Renal cortex interstitium (tissue), 15 donors: ENCODE measurements at places on chromosomes 6 and 20. TPM values are rescaled to one million over a fixed set of nuclear protein-coding genes. Genes with fewer than 3 reads are reported as not detected.

The SLC26A8 gene
- 0.27 TPM for polyA plus RNA-seq

The ADGRF5 gene
- 24.9 TPM for polyA plus RNA-seq

The EYA2 gene
- polyA plus RNA-seq, result 0.56 TPM

The KHDC1L gene
- not detected for polyA plus RNA-seq

The TRAPPC3L gene
- polyA plus RNA-seq, result 0.30 TPM

The SLPI gene
- 0.34 TPM for polyA plus RNA-seq

The PGC gene
- not detected for polyA plus RNA-seq

The TSHZ2 gene
- polyA plus RNA-seq, result 15.9 TPM

The LBP gene
- polyA plus RNA-seq, result not detected

The EBF4 gene
- polyA plus RNA-seq, result 31.8 TPM

The ESR1 gene
- 0.68 TPM for polyA plus RNA-seq

DNA sequence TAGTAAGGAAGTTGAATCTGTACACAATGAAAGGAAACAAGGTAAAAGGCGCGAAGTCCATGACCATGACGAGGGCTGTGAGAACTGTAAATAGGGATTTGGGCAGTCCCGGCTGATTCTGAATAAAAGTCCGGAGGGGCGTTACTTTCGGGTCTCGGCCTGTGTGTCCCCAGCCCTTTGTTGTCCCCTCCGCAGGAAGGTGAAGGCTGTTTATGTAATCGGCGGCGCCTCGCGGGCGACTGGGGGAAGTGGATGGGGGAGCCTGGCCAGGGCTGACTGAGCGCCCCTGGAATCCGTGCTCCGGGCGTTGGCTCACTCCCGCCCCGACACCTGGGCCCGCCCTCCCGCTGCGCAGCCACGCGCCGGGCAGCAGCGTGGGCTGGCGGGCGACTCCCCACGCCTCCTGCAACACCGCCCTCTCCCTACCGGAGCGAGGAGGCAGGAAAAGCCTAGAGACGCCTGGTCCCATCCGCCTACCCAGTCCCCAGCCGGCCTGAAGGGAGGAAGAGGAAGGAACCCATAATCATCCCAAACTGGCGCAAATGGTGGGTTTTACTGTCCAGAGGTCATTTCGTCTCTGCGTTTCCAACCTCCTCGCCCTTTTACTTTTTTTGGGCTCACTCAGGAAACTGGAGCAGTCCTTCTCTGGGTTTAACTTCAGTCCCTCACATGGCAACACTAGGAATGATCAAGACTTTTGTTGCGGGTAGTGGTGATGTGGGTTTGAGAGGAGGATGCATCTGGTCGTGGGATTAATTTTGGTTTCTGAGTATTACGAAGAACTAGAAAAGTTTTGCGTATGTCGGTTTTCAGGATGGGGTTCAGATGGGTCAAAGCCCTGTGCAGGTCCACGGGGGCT is 12.1 kb downstream of the TRIM31 start:
- DNase-seq, result no peak

DNA sequence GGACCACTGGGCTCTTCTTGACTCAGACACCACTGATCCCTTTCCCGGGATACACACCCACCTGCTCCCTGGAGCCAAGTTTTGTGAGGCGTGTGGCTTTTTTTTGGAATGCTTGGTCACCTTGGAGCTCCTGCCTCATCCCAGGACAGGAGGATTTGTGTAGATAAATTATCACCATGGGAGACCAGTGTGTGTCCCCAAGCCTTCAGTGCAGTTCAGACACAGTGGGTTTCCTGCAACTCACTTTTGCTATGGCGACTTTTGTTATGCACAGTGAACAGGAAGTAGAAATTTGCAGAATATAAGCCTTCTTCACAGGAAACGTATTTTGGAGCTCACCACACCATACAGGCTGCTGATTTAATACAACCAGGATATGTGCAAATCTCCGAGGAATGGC is 357.4 kb downstream of the PAX1 start:
- DNase-seq, result no peak

GRCh38 chr20:57911512-57912226 is 201.9 kb upstream of the PMEPA1 start:
- no peak for DNase-seq

DNA sequence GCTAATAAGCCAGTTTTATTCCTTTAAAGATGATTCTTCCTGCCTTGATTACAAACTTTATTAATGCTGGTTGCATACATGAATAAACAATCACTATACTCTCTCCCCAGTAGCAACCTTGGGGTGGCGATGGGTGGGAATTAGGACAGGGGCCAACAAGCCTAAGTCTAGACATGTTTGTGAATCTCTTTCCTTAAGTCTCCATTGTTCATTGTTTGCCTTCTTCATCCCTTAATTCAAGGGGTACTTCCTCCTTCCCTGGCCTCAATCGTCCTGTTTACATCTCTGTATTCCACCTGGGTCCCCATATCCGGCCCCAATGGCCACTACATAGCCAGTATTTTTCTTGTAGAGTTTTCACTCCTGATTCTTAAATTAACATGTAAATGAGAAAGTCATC is 66.0 kb downstream of the ARHGAP18 start:
- no peak for DNase-seq

GRCh38 chr6:132499757-132500156 is 13.2 kb downstream of the STX7 start:
- no peak for DNase-seq

DNA sequence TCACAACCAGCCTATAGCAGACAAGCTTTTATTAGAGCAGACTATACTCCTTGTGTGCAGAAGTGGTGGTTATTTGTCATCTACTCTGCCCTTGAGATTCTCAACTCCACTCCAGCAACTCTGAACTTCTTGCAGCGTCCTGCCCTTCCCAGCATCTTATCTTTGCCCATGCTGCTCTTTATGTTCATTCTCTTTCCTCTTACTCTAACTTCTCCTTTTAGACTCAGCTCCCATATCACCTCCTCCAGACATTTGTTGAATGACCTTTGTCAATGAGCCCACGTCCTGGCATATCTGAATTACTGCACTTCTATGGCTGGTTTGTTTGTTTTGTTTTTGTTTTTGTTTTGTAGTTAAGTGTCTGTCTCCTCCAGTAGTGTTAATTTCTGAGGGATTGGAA is 81.2 kb downstream of the KCNQ5 start:
- DNase-seq, result no peak

- peak; percentile 17 for DNase-seq
Observed at GRCh38 chr6:120805276-120805675, 529.0 kb downstream of the TBC1D32 start.

DNA sequence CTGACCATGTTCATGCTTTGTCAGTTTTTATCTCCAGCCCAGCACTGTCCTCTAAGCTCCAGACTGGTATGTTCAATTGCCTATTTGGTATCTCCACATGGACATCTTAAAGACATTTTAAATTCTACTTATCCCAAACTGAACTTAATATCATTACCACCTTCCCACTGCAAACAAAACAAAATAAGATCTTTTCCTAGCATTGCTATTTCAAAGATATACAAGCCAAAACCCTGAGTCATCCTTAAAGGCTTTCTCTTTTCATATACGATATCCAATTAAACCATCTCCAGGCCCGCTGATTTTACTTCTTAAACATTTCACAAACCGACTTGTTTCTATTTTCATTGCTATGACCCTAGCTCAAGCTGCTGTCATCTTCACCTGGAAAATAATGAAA is 35.1 kb upstream of the HS3ST5 start:
- no peak for DNase-seq

DNA sequence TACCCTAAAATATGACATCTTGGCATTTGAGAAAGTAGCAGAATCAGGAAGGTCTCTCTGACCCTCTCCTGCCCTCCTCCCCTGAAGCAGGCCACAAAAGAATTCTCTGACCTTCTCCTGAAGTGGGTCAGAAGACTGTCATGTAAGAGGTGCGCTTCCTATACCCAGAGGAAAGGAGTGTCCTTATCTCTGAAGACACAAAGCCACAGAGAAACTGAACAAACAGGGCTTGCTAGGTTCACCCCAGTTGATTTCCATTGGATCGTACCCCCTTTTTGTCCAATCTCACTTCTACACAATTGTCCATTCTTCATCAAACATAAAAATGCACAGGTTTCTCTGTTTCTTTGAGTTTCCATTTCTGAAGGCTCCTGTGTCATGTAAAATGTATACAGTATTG is 272.0 kb upstream of the SOX4 start:
- no peak for DNase-seq

GRCh38 chr6:142376800-142377496 is 75.1 kb downstream of the ADGRG6 start:
- DNase-seq, result no peak

DNA sequence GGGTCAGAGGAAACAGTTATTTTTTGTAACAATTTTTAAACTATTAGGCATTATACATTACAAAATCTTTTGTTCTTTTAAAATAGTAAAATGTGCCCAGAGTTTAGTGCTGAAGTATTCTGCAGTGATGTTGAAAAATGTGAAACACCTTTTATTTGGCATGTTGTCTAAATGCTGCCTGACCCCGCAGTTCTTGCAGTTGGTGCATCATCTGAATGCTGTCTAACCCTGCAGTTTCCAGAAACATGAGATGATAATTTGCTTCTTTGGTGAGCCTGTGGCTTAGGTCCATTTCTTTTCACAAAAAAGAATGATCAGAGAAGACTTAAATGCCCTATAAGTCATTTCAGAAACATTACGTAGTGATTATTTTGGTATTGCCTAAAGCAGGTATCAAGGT is 82.4 kb downstream of the RNF217 start:
- no peak for DNase-seq

DNA sequence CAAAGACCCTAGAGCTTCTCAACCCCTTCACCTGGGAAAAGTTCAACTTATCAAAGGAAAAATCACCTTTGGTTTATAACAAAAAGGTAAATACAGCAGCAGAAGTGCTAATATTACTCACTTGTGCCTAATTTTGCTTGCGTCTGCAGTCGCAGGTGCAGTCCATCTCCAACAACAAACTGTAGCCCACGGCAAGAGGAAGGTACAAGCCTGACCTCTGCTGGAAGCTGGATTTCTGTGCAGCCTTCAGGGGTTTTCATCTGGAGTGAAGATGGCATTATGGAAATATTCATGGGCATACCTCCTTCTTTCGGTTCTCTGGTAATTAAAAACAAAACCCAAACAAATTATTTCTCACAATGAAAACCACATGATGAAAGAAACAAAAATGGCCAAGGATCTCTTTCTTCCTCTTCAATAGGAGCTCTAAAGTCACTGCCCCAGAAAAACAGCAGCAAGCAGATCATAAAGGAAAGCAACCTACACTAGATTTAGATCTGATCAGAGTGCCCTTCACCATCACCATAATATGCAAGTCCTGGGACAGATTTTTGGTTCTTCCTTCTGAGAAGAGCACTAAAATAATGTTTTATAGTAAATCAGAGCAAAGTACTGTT is 7.8 kb downstream of the UBE3D start:
- DNase-seq, result no peak

DNA sequence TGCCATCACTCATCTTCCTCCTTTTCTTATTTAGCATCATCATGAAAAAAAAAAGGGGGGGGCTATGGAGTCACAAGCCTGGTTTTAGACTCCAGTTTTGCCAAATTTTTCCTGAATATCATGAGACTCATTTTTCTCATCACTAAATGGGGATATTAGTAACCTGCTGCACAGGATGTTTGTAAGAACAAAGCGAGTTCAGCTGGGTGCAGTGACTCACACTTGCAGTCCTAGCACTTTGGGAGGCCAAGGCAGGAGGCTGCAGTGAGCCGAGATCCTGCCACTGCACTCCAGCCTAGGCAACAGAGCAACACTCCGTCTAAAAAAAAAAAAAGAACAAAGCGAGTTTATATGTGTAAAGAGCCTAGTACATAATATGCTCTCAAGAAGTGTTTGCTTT is 82.8 kb downstream of the TFAP2A start:
- DNase-seq, result no peak

DNA sequence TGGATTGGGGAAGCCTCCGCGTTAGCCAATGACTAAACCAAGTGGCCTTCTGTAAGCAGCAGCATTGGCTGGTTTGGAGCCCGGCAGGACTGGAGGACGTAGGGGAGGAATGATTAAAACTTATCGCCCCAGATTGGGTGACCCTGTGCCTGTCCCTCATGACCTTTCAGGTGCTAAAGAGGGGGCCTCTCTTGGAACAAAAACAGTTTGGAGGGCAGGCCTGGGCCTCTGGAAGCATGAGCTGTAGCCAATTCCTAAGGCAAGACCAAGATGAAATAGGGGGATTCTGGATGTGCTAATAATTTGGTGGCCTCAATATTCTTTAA is 1.4 kb downstream of the GMPR start:
- DNase-seq, result no peak

DNA sequence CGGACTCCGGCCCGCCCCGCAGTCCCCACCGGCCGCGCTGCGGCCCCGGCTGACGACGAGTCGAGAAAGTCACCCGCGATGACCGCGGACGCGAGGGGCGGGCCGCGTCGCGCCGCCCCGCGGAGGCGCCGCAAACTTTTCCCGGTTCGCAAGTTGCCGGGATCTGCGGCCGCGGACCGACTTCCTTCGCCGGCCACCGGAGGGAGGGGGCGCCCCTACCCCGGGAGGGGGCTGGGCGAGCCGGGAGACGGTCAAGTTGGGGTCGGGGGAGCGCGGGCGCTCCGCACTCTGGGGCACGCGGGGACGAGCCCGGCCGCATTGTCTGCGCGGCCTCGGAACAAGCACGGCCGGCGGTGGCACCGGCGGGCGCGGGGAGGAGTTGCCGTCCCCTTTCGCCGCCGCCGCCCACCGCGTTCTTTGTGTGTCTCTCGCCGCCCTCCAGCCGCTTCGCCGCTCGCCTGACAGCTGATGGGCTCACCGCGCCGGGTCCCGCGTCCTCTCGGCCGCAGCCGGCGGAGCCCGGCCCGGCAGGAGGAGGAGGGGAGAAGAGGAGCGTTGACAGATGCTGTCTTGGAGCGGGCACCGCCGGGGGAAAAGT is 131.6 kb downstream of the OGFRL1 start:
- peak; percentile 33 for DNase-seq

DNA sequence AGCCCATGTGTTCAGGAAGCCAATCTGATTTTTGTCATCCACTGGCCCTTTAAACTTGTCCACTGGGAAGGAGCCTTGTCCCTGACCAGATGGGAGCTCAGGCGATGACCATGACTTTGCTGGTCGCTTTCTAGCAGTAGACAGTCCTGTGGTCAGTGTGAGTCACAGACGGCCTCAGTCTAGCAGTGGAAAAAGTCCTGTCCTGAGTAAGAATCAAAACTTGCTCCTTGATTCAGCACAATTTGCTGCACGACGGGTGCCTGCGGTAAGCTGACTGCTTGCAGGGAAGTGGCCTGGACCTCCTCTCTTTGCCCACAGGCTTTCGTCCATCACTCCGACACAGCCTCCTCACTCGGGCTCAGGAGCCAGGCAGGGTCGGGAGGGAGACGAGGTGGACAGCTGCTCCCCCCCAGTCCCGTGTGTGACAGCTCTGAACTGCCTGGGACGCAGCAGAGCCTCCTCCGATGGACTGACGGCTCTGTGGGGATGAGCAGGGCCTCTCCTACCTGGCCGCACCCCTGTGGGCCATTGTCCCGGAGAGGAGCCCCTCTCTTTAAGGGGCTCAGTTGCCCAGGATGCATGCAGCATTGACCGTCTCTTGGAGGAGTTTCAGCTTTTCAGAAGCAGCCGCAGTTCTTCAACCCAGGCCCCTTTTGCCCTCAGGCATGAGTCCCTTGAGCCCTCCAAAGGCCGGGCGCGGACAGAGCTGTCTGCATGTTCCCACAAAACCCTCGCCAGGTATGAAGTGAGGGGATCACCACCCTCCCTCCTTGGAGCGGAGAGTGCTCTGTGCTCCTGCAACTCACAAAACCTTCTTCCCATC is 209.2 kb downstream of the ANKRD60 start:
- DNase-seq, result no peak
